HFFc6 (cell line): ENCODE measurements at places on chromosomes 4 and X. TPM values are rescaled to one million over a fixed set of nuclear protein-coding genes. Genes with fewer than 3 reads are reported as not detected.

DNA sequence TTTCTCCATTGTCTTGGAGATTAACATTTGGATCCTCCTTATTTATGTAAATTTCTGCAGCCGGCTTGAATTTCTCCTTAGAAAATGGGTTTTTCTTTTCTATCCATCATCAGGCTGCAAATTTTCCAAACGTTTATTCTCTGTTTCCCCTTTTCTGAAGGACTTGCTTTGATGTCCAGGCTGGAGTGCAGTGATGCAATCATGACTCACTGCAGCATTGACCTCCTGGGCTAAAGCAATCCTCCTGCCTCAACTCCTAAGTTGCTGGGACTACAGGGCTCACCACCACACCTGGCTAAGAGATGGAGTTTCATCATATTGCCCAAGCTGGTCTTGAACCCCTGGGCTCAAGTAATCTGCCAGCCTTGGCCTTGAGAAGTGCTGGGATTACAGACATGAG lies 144.0 kb upstream of the ZXDB start:
- no peaks in the 10 kb centered on the region for H3K4me1 ChIP-seq
- H3K27me3 ChIP-seq, result no peaks in the 10 kb centered on the region
- H3K27ac ChIP-seq, result no peak overlapping the region
- no peaks in the 10 kb centered on the region for H3K36me3 ChIP-seq
- H3K4me3 ChIP-seq, result no peak overlapping the region
- DNase-seq, result no peak

DNA sequence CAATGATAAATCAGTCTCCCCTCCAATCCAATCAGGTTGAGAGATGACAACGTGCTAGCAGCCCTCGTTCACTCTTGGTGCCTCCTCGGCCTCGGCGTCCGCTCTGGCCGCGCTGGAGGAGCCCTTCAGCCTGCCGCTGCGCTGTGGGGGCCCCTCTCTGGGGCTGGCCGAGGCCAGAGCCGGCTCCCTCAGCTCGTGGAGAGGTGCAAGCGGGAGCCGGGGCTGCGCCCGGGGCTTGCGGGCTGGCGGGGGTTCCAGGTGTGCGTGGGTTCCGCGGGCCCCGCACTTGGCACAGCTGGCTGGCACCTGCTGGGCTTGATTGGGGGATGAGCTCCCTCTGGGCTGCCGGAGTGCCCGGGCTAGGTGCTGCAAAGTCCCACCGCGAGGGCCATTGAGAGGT lies 40.9 kb upstream of the PRSS48 start:
- peaks cover 3% of the 10 kb centered on the region; the same call in 1 of the 2 replicates for H3K27me3 ChIP-seq
- no peak overlapping the region for H3K4me3 ChIP-seq
- no peak overlapping the region for H3K27ac ChIP-seq
- no peak for DNase-seq
- 0 out of 2 replicates have a peak, but pooled peaks cover 4% of the 10 kb centered on the region for H3K36me3 ChIP-seq

DNA sequence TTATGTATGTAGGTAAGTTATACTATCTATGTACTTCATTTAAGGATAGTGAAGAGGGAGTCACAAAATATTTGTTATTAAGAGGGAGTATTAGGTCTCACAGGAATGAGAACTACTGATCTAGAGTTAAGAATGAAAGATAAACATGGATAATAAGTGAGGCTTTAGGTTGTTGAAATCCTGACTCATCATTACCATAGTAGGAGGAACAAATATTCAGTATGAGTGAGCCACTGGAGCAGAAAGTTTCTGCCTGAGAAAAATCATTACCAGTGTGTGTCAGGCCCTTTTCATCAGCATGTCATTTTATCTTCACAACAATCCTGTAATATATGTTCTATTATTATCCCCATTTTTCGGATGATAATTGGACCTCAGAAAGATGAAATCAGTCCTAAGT lies 27.2 kb upstream of the IGSF1 start:
- H3K27ac ChIP-seq, result no peak overlapping the region
- DNase-seq, result no peak
- no peaks in the 10 kb centered on the region for H3K36me3 ChIP-seq
- H3K27me3 ChIP-seq, result no peaks in the 10 kb centered on the region
- H3K4me3 ChIP-seq, result no peak overlapping the region
- H3K4me1 ChIP-seq, result no peaks in the 10 kb centered on the region

- H3K27me3 ChIP-seq, result no peaks in the 10 kb centered on the region
- no peak for DNase-seq
- no peak overlapping the region for H3K4me3 ChIP-seq
- no peak overlapping the region for H3K27ac ChIP-seq
Measured at GRCh38 chr4:180363815-180364214, 1879.4 kb upstream of the TENM3 start.

- no peaks in the 10 kb centered on the region; the same call in 1 of the 2 replicates for H3K27me3 ChIP-seq
- H3K4me3 ChIP-seq, result no peak overlapping the region
- peak; percentile 24 for DNase-seq
- H3K4me1 ChIP-seq, result peaks cover 29% of the 10 kb centered on the region
- H3K36me3 ChIP-seq, result no peaks in the 10 kb centered on the region
Measured at GRCh38 chrX:115226929-115227328, 7.0 kb downstream of the LRCH2 start.

Gene TCEAL2
- not detected in 3 replicates for total RNA-seq

Gene MAPK10
- 0.77 to 1.1 TPM (median 0.87 TPM) in 3 replicates for total RNA-seq

GRCh38 chr4:152630324-152630723 lies 49.5 kb downstream of the TMEM154 start:
- H3K36me3 ChIP-seq, result no peaks in the 10 kb centered on the region
- no peak for DNase-seq
- H3K4me3 ChIP-seq, result no peak overlapping the region
- no peaks in the 10 kb centered on the region; the same call in 1 of the 2 replicates for H3K27me3 ChIP-seq

Gene SSX2B
- not detected in 3 replicates for total RNA-seq

DNA sequence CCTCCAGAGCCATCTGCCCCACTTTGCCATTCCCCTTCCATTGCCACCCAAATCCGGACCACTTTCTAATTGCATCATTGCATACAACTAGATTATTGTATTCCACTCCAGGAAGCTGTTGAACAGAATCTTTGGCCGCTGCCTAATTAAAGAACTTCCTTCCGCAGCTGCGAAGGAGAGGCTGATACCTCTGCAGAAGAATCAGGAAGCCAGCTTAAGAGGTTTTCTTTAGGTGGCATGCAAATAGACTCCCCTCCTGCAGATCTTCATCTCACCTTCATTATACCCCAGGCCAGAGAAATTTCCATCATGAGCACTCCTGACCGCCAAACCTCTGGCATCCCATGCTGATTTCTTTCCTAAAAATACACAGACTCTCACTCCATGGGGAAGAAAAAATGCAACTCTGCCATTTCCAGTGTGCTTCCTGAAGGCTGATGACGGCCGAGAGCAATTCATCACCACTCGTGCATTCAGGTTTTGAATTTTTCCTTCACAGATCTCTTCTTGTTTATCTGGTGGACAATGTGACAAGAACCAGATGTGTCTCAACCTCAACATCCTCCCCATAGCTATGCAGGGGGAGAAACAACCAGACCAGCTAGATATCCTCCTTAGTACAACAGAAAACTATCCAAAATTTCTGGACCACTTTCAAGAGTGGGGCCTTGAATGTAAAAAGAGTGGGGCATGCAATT lies 31.2 kb downstream of the LGI2 start:
- H3K4me1 ChIP-seq, result peaks cover 11% of the 10 kb centered on the region; the same call in 1 of the 2 replicates
- no peak for DNase-seq
- H3K4me3 ChIP-seq, result no peak overlapping the region; the same call in 1 of the 2 replicates
- peaks cover 25% of the 10 kb centered on the region for H3K27me3 ChIP-seq

Gene LAMTOR3
- total RNA-seq, result 25.5 to 34.5 TPM (median 34.0 TPM) in 3 replicates

Gene MFAP3L
- 1.8 to 7.4 TPM (median 4.8 TPM) in 3 replicates for total RNA-seq

Gene RAB41
- not detected in 3 replicates for total RNA-seq

DNA sequence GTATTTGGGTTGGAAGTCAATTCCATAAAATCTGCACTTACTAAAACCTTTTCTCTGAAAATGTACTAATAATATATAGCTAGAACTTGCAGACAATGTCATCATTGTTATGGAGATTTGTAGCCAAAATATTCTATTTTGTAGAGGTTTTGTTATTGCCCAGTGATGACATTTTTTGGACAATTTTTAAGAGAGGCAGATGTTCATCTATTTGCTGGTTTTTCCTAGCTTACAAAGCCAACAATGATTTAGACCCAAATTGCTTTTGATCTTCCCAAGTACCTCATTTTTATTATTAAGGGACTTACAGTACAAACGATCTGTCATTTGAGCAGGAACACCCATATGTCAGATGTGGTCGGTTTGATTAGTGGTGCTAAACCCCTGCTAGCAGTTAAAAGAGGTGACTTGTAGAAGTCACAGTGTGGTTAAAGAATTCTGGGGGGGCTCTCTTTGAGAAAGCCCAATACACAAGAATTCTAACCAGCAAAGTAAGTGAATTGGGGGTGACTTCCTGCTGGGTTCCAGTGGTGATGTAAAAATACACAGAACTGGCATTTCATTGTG lies 136.2 kb downstream of the KIT start:
- no peaks in the 10 kb centered on the region for H3K4me1 ChIP-seq
- H3K36me3 ChIP-seq, result no peaks in the 10 kb centered on the region
- no peaks in the 10 kb centered on the region; the same call in 1 of the 2 replicates for H3K27me3 ChIP-seq
- no peak overlapping the region for H3K27ac ChIP-seq

Gene CLCN4
- not detected in 3 replicates for total RNA-seq

Gene LRCH2
- total RNA-seq, result 5.5 to 7.8 TPM (median 5.6 TPM) in 3 replicates

GRCh38 chr4:76546759-76547742 lies 112.0 kb downstream of the SHROOM3 start:
- no peaks in the 10 kb centered on the region; the same call in 1 of the 2 replicates for H3K27me3 ChIP-seq
- H3K27ac ChIP-seq, result peak overlapping the region; percentile 94
- peaks cover 66% of the 10 kb centered on the region for H3K4me1 ChIP-seq
- H3K36me3 ChIP-seq, result peaks cover 5% of the 10 kb centered on the region
- peak; percentile 92 for DNase-seq
- peak overlapping the region; percentile 80 for H3K4me3 ChIP-seq

GRCh38 chrX:136847874-136848273 lies 32.7 kb downstream of the RBMX start:
- no peak overlapping the region for H3K27ac ChIP-seq
- no peak overlapping the region for H3K4me3 ChIP-seq
- no peaks in the 10 kb centered on the region; the same call in 1 of the 2 replicates for H3K27me3 ChIP-seq

DNA sequence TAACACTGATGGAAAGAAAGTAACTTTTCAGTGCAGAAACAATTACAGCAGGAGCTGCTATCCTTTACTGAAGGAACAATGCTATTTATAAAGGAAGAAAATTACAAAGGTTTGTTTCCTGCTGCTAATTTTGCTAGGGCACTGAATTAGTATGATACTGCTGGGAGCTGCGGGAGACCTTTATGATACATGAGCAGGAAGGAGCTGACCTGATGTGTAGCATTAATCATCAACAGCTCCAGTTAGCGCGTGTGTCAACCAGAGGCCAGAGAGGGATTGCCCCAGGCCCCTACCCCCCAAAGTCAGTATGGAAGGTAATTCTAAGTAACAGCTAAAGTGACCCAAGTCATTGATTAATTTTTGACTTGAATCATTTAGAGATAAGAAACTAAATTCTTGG lies 728.9 kb downstream of the PCDH18 start:
- H3K4me3 ChIP-seq, result no peak overlapping the region
- H3K27me3 ChIP-seq, result no peaks in the 10 kb centered on the region
- no peak for DNase-seq
- no peak overlapping the region for H3K27ac ChIP-seq
- H3K36me3 ChIP-seq, result no peaks in the 10 kb centered on the region
- no peaks in the 10 kb centered on the region for H3K4me1 ChIP-seq

GRCh38 chr4:137896221-137896737 lies 345.9 kb downstream of the SLC7A11 start:
- H3K27ac ChIP-seq, result no peak overlapping the region; the same call in 1 of the 2 replicates
- no peaks in the 10 kb centered on the region; the same call in 1 of the 2 replicates for H3K27me3 ChIP-seq
- no peak for DNase-seq
- peaks cover 25% of the 10 kb centered on the region for H3K4me1 ChIP-seq

Gene DIPK2B
- total RNA-seq, result not detected in 3 replicates

GRCh38 chr4:186144198-186144945 lies 39.9 kb downstream of the FAM149A start:
- no peaks in the 10 kb centered on the region; the same call in 1 of the 2 replicates for H3K4me1 ChIP-seq
- peak overlapping the region; percentile 78 for H3K4me3 ChIP-seq
- H3K36me3 ChIP-seq, result no peaks in the 10 kb centered on the region
- no peak for DNase-seq

DNA sequence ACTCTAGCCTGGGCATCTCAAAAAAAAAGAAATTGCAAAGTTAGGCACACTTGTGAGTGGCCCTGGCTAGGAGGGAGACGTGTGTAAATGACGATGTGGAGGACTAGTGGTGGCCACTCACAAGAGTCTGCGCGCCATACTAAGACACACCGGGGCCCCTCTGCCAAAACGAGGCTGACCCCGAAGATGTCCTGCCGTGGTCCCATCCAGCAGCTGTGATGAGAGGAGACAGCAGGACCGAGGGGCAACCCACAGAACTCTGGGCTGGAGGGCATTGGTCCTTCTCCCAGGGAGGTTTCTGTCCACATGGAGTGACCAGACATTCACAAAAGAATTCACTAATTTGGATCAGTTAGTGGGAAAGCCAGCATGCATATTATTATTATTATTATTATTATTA lies 47.4 kb downstream of the NOP14 start:
- H3K4me3 ChIP-seq, result no peak overlapping the region
- DNase-seq, result no peak
- H3K27ac ChIP-seq, result no peak overlapping the region
- H3K36me3 ChIP-seq, result peaks cover 59% of the 10 kb centered on the region
- H3K27me3 ChIP-seq, result 0 out of 2 replicates have a peak, but pooled peaks cover 2% of the 10 kb centered on the region

GRCh38 chr4:17688011-17688441 lies 73.6 kb downstream of the MED28 start:
- H3K4me3 ChIP-seq, result no peak overlapping the region; the same call in 1 of the 2 replicates
- H3K36me3 ChIP-seq, result no peaks in the 10 kb centered on the region
- no peak for DNase-seq
- no peak overlapping the region for H3K27ac ChIP-seq

Gene TLR6
- 0.85 to 1.8 TPM (median 1.5 TPM) in 3 replicates for total RNA-seq

Gene RASL11B
- total RNA-seq, result 0.14 TPM in 1 of 2 replicates, not detected in the other
